Diencephalon (tissue), 1 donor: ENCODE measurements at places on chromosomes 16 and 17. TPM values are rescaled to one million over a fixed set of nuclear protein-coding genes. Genes with fewer than 3 reads are reported as not detected.

TMEM97 gene
- 25.8 TPM for total RNA-seq

HEATR9 gene
- total RNA-seq, result not detected

SOST gene
- total RNA-seq, result 0.23 TPM

TBKBP1 gene
- 15.2 TPM for total RNA-seq

FADS6 gene
- total RNA-seq, result 5.5 TPM

SLFN13 gene
- 1.4 TPM for total RNA-seq
